ENCODE measurements at places on chromosomes 13 and 19.

- no peak for DNase-seq
Observed at GRCh38 chr13:74920920-74921319, 561.0 kb downstream of the TBC1D4 start.

- no peak for DNase-seq
Observed at GRCh38 chr19:45104658-45105349, 11.8 kb downstream of the PPP1R37 start.

DNA sequence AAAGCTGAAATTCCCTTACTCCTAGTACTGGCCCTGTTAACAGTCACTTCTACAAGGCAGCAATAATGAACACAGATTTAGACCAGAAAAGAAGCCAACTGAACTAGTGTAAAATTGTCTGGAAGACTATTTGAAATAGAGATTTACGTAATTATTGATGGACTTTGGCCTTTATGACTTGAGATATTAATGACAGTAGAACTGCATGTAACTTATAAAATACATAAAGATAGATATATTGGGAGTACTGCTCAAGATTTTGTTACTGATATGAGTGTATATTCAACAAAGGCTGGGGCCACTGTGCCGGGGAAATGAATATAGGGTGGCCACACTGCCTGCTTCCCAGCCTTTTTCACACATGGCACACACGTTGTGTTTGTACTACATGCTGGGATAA, 88.8 kb downstream of the STARD13 start:
- DNase-seq: no peak

DNA sequence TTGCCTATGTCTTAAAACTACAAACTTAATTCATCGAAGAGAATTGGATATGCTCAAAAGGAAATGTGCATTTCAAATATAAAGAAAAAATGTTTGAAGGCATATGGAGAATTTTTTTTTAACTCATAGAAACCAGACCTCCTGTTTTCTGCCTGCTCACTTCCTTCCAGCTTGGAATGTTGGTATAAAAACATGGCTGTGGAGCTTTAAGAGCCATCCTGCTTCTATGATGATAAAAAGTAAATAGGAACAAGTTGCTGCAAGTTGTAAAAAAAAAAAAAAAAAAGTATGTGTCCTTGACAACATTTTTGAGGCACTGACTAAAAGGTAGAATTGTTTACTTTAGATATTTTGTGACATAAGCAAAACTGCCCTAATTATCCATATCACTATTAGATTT, 1230.7 kb downstream of the PCDH9 start:
- DNase-seq: no peak

GRCh38 chr19:10235003-10235402, 3.9 kb upstream of the S1PR2 start:
- DNase-seq: no peak

DNA sequence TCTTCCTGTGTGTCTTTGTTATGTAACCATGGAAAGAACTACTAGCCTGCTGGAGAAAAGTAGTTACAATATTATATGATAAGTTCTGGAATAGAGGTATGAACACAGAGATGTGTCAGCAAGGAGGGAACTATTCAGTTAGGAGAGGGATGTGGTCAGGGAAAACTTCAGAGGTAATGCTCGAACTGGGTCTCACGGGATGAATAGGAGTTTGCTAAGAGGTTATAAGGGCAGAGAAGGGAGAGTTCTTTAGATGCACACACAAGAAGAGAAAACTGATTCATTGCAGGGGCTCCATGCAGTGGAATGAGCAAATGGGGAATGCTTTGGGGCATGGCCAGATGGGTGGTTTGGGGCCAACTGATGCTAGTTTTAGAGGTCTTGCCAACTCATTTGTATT, 46.0 kb upstream of the SIAH3 start:
- no peak for DNase-seq

DNA sequence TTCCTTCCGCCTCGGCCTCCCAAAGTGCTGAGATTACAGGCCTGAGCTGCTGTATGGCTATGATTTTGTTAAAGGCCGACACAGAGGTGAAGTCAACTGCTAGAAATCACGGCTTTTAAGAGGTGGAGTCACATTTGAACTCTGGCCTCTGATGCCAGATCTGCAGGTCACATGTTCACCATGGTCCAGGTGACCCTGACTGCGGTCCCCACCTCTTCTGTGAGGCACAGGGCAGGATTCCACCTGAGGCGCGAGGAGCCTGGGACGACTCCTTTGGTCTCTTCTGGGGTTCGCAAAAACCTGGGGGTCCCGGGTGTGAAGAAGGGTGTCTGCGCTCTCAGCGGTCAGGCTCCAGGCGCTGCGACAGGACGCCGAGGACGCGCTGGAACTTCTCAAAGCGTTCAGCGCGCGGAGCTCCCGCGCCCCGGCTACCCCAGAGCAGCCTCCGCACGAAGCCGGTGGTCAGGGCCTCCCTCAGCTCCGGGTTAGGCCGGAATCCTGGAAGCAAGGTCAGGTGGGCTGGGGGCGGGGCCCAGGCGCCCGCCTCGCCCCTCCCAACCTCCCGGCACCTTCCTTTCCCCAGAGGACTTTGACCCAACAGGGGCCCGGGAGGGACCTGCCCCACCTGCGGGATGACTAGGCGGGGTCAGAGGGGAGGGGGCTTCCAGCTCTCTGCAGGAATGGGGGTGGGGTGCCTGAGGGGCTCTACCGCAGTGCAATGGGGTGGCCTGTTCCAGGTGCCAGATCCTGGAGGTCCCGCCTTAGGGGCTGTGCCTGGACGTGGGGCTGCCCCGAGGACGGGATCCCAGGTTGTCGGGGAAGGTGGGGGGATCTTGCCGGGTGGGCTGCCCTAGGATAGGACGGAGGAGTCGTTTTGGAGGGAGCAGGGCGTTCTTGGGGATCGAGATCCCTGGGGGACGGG, 13.0 kb downstream of the TRIP10 start:
- no peak for DNase-seq

DNA sequence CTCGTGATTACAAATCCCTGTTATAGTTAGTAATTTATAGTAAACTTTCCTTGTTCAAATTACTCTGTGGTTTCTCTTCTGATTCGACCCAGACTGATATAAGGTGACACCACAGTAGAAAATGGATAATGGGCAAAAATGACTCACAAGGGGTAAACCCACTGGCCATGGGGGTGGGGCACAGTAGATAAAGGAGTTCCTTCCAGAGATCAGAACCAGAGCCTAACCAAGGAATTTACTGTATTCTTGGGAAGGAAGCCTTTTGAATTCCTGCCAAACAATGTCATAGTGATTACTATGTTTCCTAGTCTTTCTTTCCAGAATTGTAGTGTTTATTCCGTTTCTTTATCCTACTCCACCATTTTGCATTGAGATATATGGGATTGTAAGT, 21.9 kb downstream of the MIR17HG start:
- no peak for DNase-seq

- DNase-seq: no peak
Observed at GRCh38 chr13:110495376-110495775, 66.1 kb downstream of the RAB20 start.

DNA sequence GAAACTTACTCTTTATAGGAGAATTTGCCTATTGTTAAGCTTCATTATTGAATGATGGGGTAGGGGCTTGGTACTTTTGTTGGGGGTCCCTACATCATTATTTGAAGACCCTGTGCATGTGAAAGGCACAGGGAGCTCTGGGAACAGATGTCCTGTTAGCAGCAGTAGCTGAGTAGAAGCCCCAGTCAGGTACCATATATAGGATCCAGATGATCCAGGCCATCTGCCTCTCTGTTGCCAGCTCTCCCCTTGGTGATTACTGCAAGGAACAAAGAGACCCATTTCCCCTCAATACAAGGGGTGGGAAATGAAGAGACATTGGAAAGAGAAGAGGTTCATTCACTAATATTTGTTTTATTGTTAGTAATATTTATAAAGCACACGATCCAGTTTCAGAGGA, 4.4 kb upstream of the MTMR6 start:
- DNase-seq: no peak

GRCh38 chr13:43545317-43545874, 241.4 kb downstream of the ENOX1 start:
- no peak for DNase-seq

GRCh38 chr13:99416411-99417121, 84.7 kb upstream of the TM9SF2 start:
- no peak for DNase-seq

DNA sequence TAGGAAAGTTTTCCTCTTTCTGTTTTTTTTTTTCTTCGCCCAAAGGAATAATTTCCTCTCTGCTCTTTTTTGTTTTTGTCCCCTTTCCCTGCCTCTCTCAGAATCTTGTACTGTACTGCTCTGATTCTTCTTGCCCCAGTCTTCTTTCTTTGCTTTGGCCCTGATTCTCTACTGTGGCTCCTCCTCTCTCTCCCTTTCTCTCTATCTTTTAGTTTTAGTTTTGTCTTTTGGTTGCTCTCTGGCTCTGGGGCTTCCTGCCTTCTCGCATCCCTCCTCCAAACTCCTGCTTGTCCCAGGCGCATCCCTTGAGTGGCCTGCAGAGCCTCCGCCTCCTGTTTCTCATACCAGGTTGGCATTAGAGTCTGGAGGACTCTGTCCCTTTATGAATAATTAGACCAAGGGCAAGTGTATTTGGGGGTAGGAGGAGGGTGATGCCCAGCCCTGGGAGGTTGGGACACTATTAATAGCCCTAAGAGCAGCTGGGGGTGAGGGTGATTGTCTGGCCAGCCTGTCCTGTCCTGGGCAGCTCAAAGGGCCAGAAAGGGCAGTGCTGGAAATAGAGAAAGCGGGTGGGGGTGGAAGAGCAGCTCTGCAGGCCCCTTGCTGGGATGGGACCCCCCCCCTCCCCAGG, 39.1 kb downstream of the LYL1 start:
- no peak for DNase-seq

GRCh38 chr19:46733690-46734292, 12.1 kb upstream of the FKRP start:
- no peak for DNase-seq

DNA sequence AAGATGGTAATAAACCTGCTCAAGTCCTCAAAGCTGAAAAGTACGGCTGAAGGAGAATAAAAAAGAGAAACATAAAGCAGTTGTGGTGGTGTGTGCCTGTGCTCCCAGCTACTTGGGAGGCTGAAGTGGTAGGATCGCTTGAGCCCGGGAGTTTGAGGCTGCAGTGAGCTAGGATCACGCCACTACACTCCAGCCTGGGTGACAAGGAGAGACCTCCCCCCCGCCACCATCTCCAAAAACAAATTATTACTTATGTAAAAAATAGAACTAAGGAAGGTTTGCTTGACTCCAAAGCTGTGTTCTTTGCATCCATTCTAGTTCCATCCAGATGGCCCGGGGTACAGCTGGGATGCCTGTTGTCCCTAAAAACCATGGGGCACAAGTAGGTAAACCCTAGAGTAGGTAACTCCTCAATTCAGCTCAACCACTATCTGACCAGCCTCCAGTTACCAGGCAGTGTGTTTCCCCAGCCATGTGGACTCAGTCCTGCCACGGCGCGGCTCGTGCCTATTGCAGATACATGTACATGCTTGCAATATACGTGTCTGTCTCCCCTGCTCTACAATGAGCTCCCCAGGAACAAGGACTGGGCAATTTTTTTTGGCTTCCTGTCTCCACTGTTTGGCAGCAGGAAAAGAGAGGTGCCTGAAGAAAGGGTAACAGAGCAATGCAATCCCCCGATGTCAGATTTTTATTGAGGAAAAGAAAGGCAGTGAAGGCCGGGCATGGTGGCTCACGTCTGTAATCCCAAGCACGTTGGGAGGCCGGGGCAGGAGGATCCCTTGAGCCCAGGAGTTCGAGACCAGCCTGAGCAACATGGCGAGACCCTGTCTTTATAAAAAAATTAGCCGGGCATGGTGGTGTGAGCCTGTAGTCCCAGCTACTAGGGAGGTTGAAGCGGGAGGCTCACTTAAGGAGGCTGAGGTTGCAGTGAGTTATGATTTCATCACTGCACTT, 101.3 kb downstream of the GNG7 start:
- DNase-seq: no peak

- no peak for DNase-seq
Observed at GRCh38 chr19:17646441-17646840, 41.7 kb downstream of the UNC13A start.

DNA sequence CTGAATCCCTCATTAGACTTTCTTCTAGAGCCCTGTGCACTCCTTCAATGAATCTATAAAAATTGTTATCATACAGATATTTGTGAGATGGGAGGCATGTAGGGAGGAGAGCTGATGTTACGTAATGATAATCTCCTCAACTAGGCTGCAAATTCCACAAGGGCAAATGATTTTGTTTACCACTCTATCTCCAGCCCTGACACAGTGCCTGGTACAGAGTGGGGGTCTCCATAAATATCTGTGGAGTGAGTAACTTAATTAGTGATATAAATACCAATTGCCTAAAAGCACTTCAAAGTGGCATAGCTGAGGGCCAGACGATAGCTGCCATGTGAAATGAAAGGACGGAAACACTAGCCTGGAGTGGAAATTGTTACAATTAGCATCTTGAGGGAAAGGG, 54.2 kb downstream of the SERTM1 start:
- no peak for DNase-seq

DNA sequence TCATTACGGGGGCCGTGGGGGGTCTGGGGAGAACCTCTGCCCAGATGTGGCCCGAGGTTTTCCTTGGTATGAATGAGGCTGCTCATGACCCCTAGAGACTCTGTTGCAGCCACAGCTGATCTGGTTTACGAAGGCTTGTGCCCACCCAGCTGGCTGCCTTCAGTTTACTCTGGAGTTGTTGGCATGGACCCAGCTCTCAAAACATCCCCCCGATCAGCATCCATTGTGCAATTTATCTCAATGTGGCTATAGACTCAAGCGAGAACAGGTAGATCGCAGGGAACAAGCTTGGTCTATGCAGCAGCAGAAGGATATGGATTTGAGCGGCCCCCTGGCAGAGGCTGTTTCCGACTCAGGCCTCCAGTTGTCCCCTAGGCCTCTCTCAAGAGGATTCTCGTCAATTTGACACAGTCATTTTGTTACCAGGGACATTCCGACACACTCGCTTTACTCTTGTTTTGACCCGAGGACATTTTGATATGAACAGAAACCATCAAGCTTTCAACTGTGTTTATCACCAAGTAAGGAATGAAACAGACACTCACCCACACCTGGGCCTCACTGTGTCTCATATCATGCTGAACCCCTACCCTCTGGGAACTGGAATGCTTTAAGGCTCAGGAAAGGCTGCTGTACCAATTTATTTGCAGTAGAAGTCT, 161.5 kb downstream of the KATNAL1 start:
- DNase-seq: no peak

GRCh38 chr13:102704238-102705058, 9.6 kb upstream of the METTL21C start:
- DNase-seq: no peak

DNA sequence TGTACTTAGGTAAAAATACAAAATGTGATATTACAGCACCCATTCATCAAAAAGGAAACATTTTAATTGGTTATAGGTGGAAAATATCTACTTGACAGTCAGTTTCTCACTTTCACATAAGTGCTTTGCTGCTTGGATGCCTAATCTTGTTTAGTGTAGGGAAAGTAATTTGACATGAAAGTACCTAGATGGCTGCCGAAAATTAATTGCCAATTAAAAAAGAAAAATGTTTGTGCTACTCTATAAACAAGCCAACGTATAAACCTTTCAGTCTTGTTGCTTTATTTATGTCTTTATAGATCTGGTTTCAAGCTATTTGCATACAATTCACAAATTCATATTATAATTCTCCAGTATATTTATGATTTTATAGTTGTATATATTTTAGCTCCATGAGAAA, 729.9 kb downstream of the DACH1 start:
- no peak for DNase-seq

All from SK-N-MC (cell line).